ENCODE measurements at places on chromosomes 6 and 20.

DNA sequence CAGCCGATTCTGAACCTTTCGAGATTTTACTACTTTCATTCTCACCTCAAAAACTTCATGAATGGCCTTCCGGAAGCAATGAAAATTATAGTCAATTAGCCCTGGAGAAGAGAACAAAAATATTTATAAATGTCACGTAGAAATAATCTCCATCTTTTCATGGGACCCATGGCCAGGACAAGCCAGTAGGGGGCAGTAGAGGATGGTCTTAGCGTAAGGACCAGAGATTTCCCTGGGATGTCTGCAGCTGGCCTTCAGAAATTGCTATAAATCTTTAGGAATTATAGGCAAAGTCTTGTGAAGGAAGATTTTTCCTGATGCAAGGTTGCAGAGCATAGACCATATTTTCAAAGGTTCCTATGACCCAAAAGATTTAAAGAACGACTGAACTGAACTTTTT lies 15.6 kb upstream of the UBE2J1 start:
- peak; percentile 31 for DNase-seq

DNA sequence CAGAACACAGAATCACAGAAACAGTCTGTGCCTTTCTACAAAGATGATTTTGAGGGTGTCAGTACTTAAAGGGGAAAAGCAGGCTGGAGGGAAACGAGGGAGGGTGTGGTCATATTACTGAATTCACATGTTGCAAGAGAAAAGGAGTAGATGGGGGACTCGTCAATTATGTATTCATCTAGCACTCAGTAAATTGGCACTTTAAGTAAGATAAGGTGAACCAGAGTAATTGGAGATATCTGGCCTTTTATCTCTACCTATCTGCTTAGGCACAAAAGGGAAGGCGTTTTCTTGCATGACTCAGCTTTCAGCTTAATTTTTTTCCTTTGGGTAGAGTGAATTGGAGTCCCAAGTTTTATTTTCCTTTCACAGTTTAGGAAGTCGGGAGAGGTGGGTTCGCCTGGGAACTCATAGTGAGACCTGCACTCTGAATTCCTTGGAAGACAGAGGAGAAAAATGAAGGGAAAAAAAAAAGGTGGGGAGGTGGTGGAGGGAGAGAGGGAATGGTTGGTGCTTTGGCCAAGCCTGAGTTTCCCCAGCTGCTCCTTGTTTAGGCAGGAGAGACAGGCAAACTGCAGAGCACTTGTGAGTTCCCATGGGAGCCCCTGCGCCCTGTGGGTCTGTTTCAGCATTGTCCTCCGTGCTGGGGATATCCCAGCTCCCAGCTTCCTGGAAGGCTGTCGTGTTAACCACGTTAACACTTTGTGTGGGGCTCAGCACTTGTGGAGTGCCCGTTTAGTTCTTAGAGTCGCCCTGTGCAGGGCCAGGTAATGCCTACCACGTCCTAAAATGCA lies 19.7 kb upstream of the GTSF1L start:
- DNase-seq: no peak

- DNase-seq: no peak
Measured at GRCh38 chr20:57225830-57226229, 40.6 kb downstream of the BMP7 start.

DNA sequence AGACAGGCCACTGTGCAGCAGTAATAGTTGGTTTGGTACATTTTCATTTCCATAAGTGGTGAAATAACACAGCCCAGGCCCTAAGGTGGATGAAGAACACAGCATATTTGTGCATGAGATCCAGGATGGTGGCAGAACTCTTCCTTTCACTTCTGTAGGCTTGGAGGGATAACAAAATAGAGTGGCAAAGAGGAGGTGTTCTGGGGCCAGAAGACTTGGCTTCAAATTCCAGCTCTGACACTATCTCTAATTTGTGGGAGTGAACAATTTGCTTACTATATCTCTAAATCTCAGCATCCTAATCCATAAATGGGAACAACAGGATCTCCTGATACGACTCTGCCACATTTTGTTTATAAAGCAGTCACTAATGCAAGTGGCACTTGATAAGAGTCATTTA lies 111.7 kb upstream of the FAM184A start:
- no peak for DNase-seq

- DNase-seq: no peak
Measured at GRCh38 chr6:131693384-131693783, 7.8 kb downstream of the OR2A4 start.

- no peak for DNase-seq
Measured at GRCh38 chr6:26743157-26743821, 83.7 kb upstream of the ZNF322 start.

DNA sequence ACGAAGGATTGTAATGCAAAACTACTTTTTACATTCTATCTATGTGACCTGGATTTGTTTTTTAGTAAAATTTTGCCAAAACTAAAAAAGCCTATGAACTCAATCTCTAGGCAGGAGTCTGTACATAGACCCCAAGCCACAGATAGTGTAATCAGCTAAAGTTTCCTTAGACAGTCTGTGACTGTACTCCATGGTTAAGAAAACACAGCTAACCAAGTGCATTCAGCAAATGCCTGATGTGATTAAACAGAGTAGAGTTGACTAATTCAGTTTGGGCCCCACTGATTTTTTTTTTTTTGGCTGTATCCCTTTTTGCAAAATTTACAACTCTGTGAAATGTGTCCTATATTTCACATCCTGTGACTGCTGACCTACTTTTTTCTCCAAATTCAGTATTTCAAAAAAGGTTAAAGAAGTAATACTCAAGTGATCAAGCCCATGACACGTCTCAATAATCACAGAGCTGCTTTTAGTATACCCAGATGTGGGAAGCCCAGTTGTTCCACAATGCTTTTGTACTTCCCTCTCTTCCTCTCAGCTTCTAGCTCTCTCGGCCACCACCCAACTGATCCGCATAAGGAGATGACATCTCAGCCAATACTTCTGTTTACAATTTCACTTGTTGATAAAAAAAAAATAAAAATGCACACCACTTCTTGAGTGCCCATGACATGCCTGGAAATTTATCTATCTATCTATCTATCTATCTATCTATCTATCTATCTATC lies 108.8 kb upstream of the TBX18 start:
- no peak for DNase-seq

DNA sequence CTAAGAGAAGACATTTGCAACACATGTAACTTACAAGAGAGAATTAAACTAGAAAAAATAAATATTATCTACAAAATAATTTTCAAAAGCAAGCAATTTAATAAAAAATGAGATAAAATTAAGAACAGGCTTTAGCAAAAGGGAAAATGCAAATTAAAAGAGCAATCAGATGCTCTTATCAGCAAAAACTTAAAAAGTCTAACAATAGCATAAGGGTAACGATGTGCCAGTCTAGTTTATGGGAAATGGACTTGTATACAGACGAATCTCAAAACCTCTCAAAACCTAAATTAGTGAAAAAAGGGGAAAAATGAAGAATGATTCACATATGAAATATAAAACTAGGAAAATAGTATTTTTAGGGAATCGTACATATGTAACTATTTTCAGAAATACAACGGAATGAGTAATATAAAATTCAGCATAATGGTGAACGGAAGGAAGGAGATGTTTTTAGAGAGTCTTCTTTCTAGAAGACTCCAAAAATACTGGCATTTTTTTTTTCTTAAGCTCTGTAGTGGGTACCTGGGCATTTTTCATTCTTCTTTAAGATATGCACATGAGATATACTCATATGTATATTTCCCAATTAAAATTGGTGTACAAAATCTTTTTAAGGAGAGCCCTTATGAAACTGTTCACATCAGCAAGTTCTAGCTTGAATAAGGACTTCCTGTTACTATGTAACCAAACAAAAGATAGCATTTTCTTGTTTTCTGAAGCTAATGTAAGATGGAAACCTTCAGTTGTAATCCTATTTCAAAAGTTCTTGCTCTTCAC lies 927 bp upstream of the MANEA start:
- no peak for DNase-seq

Data from HuH-7.5 (cell line).